ENCODE measurements at places on chromosomes 2 and 18.

- no peak for DNase-seq
Observed at GRCh38 chr2:678964-679363, 1.8 kb upstream of the TMEM18 start.

GRCh38 chr2:112216167-112216566 is 38.7 kb downstream of the ZC3H8 start:
- no peak for DNase-seq

- DNase-seq = peak; percentile 76
Observed at GRCh38 chr2:241680827-241681599, 5.6 kb downstream of the DTYMK start.

- no peak for DNase-seq
Observed at GRCh38 chr2:109711230-109712122, 82.6 kb upstream of the RGPD5 start.

DNA sequence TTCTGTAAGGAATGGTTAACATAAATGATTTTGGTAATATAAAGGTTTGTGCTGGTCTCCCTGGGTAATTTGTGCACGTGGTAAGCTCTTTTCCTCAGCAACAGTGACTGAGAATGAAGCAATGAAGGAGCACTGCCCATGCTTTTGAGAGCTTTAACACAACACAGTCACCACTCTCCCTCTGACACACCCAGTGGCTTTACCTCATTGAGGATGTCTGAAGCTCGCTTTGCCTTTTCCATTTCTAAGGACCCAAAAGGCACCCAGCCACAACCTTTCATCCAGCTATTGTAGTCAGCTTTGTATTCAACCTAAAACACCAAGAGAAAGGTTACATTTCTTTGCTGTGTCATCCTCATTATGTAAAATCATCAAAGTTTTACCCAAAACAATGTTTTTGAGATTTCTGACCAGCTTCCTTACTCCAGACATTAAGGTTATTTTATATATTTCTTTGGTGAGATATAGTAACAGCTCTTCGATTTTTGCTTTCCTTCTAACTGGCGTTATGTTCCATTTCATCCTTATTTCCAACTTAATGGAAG is 51.7 kb downstream of the NEB start:
- DNase-seq = no peak

GRCh38 chr2:103289105-103289725 is 527.4 kb downstream of the TMEM182 start:
- peak; percentile 23 for DNase-seq

GRCh38 chr18:79477711-79478483 is 82.2 kb downstream of the NFATC1 start:
- no peak for DNase-seq

- no peak for DNase-seq
Observed at GRCh38 chr18:63579616-63580015, 7.5 kb upstream of the SERPINB13 start.

- no peak for DNase-seq
Observed at GRCh38 chr18:60754413-60755009, 381.9 kb upstream of the MC4R start.
